ENCODE measurements at places on chromosomes 5 and 9. TPM values are rescaled to one million over a fixed set of nuclear protein-coding genes. Genes with fewer than 3 reads are reported as not detected.

Gene IFNA21
- not detected for total RNA-seq

Gene C5orf58
- total RNA-seq, result not detected

Gene GAS1
- total RNA-seq, result 0.68 TPM

DNA sequence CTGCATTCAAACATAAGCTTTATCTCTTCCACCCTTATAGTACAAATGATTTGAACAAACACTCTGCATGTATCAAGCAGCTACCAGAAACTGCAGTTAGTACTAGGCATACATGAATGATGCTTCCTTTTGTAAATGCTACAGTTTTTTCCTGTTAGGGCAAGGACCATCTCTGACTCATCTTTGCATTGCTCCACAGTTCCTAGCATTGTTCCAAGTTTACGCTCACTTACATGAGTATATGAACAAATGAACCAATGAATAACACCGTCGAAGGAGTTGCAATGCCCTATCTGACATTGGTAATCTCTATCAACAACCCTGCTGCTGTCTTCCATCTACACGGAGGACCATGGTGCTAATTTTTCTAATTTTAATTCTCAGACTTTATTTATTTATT lies 2.1 kb upstream of the ALDH7A1 start:
- H3K4me3 ChIP-seq, result no peak overlapping the region
- no peak for DNase-seq
- H3K36me3 ChIP-seq, result no peaks in the 10 kb centered on the region
- no peak overlapping the region for H3K27ac ChIP-seq

- H3K27me3 ChIP-seq, result no peaks in the 10 kb centered on the region
- no peak for DNase-seq
- no peaks in the 10 kb centered on the region for H3K4me1 ChIP-seq
- H3K36me3 ChIP-seq, result no peaks in the 10 kb centered on the region
- no peak overlapping the region for H3K27ac ChIP-seq
- H3K4me3 ChIP-seq, result no peak overlapping the region
Observed at GRCh38 chr5:150946351-150946905, 41.6 kb upstream of the ZNF300 start.

- H3K27ac ChIP-seq, result no peak overlapping the region
- H3K27me3 ChIP-seq, result peaks cover 5% of the 10 kb centered on the region
- DNase-seq, result no peak
- H3K4me3 ChIP-seq, result no peak overlapping the region
- H3K36me3 ChIP-seq, result no peaks in the 10 kb centered on the region
Observed at GRCh38 chr9:94675008-94675881, 35.9 kb upstream of the FBP1 start.

All from T-cell (primary cell).